ENCODE measurements at places on chromosomes 12 and 14. TPM values are rescaled to one million over a fixed set of nuclear protein-coding genes. Genes with fewer than 3 reads are reported as not detected.

Gene LRIG3
- 30.5 TPM for total RNA-seq

Gene ERBB3
- total RNA-seq, result 80.5 TPM

Gene RFX4
- total RNA-seq, result not detected

DNA sequence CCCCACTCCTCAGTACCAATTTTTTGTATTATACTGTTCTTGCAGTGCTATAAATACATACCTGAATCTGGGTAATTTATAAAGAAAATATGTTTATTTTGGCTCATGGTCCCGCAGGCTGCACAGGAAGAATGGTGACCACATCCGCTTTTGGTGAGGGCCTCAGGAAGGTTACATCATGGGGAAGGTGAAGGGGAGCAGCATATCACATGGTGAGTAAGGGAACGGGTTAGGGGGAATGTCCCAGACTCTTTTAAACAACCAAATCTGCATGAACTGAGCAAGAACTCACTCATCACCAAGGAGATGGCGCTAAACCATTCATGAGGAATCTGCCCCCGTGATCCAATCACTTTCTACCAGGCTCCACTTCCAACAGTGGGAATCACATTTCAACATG, 40.0 kb downstream of the OSBPL8 start:
- no peak overlapping the region for H3K27ac ChIP-seq
- no peak for DNase-seq
- no peaks in the 10 kb centered on the region for H3K4me1 ChIP-seq
- no peaks in the 10 kb centered on the region for H3K36me3 ChIP-seq
- H3K27me3 ChIP-seq, result no peaks in the 10 kb centered on the region

- no peaks in the 10 kb centered on the region for H3K27me3 ChIP-seq
- no peak for DNase-seq
- no peaks in the 10 kb centered on the region for H3K36me3 ChIP-seq
These were observed 13.6 kb upstream of the MYBPC1 start for GRCh38 chr12:101581190-101581589.

Data from lower lobe of right lung (tissue), 2 donors.